ENCODE measurements at places on chromosomes 7 and 10. TPM values are rescaled to one million over a fixed set of nuclear protein-coding genes. Genes with fewer than 3 reads are reported as not detected.

Gene GHITM
- total RNA-seq: 114 TPM

Gene ANXA8
- 19.7 TPM for total RNA-seq

DNA sequence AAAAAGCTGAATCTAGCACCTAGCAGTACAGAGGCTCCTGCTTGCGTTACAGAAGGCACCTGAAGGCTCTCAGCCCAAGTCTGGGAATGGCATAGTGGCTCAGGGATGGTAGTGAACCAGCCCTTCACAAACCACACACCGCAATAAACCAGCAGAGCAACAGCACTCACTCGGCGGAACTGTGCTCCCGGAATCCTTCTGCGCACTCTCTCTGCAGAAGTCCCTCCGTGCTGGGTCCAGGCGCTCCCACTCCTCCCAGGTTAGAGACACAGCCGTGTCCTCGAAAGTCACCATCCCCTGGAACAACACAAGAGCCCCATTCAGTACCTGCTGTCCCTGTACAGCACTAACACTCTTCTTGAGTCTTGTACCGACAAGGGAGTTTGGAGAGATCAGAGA is 1.5 kb downstream of the ZNF394 start:
- no peaks in the 10 kb centered on the region for H3K27me3 ChIP-seq
- peak overlapping the region; percentile 64 for H3K27ac ChIP-seq
- DNase-seq: no peak
- peaks cover 26% of the 10 kb centered on the region for H3K36me3 ChIP-seq
- H3K4me1 ChIP-seq: peaks cover 10% of the 10 kb centered on the region

DNA sequence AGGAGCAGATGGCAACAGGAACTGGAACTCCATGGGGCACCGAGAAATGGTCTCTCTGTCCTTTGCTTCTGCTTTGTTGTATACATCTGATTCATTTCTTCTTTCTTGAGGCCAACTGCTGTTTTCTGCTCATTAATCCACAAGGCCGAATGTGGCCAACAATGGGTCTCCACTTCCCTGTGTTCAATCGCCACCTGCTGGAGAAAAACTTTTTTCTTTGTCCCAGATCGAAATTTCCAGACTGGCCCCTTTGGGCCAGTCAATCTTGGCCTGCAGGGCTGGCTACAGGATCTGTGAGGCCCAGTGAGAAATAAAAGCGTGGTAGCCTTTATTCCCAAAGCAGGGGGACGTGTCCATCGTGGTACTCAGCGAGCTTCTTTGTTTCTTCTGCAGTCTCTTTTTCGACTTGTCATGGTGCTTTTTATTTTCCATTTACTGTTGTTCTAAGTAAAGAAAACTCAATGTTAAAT is 58.8 kb downstream of the PARP12 start:
- H3K4me3 ChIP-seq: no peak overlapping the region
- no peaks in the 10 kb centered on the region for H3K4me1 ChIP-seq
- H3K27me3 ChIP-seq: no peaks in the 10 kb centered on the region
- no peak overlapping the region for H3K27ac ChIP-seq
- peak; percentile 41 for DNase-seq

- H3K27me3 ChIP-seq: peaks cover 18% of the 10 kb centered on the region
These were observed 35.0 kb downstream of the VIPR2 start for GRCh38 chr7:159109653-159110035.

GRCh38 chr7:159145490-159145855 is 806 bp upstream of the VIPR2 start:
- DNase-seq: no peak
- H3K4me3 ChIP-seq: no peak overlapping the region
- H3K36me3 ChIP-seq: no peaks in the 10 kb centered on the region
- H3K27me3 ChIP-seq: peaks cover 4% of the 10 kb centered on the region

DNA sequence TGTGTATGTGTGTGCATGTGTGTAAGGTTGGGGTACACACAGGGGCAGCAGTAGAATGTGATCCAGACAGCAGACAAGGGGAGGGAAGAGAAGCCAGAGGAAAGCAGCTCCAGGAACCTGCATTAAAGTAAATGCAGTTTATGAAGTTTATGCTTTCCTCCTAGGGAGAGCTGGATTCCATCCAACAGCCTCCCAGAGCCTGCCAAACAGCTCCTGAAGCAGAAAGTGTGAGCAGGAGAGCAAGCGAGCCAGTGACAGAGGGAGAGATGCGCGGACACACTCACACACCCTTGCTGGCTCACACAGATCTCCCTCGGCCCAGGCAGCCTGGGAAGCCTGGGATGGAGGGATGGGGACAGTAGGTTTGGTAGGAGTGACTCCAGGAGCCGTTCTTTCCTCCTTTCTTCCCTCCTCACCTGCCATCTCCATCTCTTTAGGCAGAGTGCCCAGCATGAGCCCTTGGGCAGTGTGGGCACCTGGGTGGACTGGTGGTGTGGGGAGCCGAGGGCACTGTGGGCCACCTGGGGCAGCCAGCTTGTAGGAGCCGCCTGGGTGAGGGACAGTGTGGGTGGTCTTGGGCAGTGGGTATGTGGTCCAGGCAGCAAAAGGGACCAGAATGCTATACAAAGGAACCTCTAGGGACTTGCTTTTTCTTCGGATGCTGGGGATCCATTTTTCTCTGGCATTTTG is 46.1 kb downstream of the PAX2 start:
- DNase-seq: peak; percentile 63
- no peaks in the 10 kb centered on the region for H3K27me3 ChIP-seq
- peaks cover 14% of the 10 kb centered on the region for H3K4me1 ChIP-seq
- no peaks in the 10 kb centered on the region for H3K36me3 ChIP-seq
- no peak overlapping the region for H3K27ac ChIP-seq

- H3K4me1 ChIP-seq: no peaks in the 10 kb centered on the region
- no peak overlapping the region for H3K4me3 ChIP-seq
- no peaks in the 10 kb centered on the region for H3K27me3 ChIP-seq
- no peak for DNase-seq
These were observed 74.2 kb upstream of the ZPBP start for GRCh38 chr7:50166997-50167965.

DNA sequence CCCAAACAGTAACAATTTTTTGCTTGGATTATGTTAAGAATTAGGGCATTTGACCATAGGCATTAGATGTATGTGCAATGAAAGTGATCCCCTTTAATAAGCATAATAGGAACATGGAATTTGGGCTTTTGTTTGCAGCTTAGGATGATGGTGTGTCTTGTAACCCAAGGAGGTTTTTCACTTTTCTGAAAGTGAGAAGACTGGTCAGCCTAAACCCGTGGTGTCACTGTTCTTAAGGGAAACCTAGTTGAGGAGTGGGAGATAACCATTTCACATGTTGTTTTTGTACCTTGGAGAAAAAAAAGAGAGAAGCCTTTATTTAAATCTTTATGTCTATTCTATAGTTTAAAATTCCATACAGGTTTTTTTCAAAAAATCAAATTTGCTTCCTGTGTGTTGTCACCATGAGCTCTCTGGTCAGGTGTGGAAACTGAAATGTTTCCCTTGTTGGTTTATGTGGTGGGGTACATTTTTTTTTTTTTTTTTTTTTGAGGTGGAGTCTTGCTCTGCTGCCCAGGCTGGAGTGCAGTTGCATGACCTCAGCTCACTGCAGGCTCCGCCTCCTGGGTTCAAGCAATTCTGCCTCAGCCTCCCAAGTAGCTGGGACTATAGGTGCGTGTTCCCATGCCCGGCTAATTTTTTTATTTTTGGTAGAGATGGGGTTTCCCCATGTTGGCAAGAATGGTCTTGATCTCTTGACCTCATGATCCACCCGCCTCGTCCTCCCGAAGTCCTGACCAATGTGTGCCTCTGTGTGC is 7.7 kb downstream of the CCM2 start:
- no peaks in the 10 kb centered on the region for H3K36me3 ChIP-seq
- no peaks in the 10 kb centered on the region for H3K27me3 ChIP-seq
- no peaks in the 10 kb centered on the region for H3K4me1 ChIP-seq
- H3K4me3 ChIP-seq: no peak overlapping the region
- DNase-seq: no peak
- H3K27ac ChIP-seq: no peak overlapping the region

DNA sequence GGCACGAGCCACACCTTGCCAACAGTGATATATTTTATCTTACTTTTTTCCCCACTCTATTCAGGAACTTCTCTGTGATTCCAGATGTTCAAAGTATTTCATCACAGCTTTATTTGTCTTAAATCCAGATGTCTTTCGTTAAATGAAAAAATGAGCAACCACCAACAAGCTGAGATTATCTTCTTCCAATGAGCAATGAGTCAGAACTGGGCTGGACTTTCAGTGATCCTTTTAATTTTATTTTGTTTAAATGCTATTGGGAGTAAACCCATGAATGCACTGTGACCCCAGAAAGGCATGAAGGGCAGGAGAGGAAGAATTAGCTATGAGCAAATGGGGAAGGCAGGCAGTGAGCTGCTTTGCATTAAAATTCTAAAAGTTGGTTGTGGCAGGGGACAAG is 77.6 kb upstream of the IMMP2L start:
- H3K4me3 ChIP-seq: no peak overlapping the region
- DNase-seq: peak; percentile 84
- H3K4me1 ChIP-seq: peaks cover 10% of the 10 kb centered on the region
- no peak overlapping the region for H3K27ac ChIP-seq
- no peaks in the 10 kb centered on the region for H3K27me3 ChIP-seq
- H3K36me3 ChIP-seq: no peaks in the 10 kb centered on the region

- no peaks in the 10 kb centered on the region for H3K27me3 ChIP-seq
- H3K4me3 ChIP-seq: no peak overlapping the region
- H3K4me1 ChIP-seq: no peaks in the 10 kb centered on the region
These were observed 87.0 kb downstream of the RAPGEF5 start for GRCh38 chr7:22269963-22270362.

DNA sequence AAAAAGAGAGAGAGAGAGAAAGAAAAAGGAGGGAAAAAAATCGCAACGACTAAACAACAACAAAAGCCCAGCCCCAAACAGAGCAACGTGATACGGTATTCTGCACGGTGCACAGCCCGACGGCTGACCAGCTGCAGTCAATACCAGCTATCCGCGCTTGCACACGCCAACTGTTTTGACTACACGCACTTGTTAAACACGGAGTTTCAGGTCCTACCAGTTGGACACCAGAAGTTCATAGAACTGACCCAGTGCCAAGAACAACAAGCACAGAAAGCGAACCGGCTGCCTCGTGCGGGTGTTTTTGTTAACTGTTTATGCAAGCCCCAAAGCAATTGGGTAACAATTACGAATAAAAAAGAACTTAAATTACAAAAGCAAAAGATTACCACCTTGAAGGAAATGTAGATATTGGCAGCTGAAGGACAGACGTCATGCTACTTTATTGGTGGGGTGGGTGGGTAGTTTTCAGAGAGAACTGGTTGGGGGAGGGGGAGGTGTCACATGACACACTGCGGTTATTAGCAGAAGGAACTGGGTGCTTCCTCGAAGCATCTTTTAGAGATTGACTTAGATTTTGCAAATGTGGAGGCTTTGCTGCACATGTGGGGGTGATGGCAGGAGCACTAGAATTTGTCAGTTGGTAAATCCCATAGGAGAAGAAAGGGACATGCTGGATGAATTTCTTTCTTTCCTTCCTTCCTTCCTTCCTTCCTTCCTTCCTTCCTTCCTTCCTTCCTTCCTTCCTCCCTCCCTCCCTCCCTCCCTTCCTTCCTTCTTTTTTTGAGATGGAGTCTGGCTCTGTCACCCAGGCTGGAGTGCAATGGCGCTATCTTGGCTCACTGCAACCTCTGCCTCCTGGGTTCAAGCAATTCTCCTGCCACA is 110.6 kb upstream of the EFCAB10 start:
- no peak overlapping the region for H3K27ac ChIP-seq
- H3K27me3 ChIP-seq: no peaks in the 10 kb centered on the region
- DNase-seq: no peak
- peaks cover 4% of the 10 kb centered on the region for H3K4me1 ChIP-seq
- H3K4me3 ChIP-seq: no peak overlapping the region
- no peaks in the 10 kb centered on the region for H3K36me3 ChIP-seq

Measured in lung (tissue), 17 donors.